ENCODE measurements at places on chromosomes 13 and 19.
A peak's percentile ranks its signal among the peaks of the same experiment; 100 is the strongest.

GRCh38 chr13:96900986-96901385 is 93.3 kb downstream of the OXGR1 start:
- no peak for DNase-seq

- DNase-seq: no peak
Measured at GRCh38 chr13:39780711-39781110, 125.2 kb downstream of the COG6 start.

- no peak for DNase-seq
Measured at GRCh38 chr19:17365361-17365760, 11.8 kb downstream of the PLVAP start.

- DNase-seq: no peak
Measured at GRCh38 chr19:55546011-55546410, 668 bp upstream of the SBK3 start.

GRCh38 chr13:23180711-23181110 is at the start of gene SGCG:
TSS of gene SGCG (plus strand) at chr13:23180979. CDS start at chr13:23203695, 22,716 bp downstream.
- DNase-seq: no peak

DNA sequence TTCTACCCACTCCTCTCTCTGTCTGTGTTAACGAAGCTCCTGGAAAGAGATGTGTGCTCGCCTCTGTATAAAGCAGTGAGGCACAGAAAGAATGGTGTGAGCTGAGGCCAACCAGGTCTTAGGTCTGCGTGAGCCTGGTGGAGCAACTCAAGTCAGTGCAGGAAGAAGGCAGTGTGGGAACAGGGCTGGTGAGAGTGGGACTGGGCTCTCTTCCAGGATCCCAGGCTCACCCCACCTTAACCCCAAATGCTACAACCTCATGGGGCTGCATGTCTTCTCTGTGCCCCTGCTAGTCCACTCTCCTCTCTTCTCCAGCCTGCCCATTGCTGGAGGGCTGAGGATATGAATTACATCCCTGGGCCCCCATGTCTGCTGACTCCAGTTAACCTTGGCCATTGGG is 127.4 kb downstream of the DCT start:
- no peak for DNase-seq

DNA sequence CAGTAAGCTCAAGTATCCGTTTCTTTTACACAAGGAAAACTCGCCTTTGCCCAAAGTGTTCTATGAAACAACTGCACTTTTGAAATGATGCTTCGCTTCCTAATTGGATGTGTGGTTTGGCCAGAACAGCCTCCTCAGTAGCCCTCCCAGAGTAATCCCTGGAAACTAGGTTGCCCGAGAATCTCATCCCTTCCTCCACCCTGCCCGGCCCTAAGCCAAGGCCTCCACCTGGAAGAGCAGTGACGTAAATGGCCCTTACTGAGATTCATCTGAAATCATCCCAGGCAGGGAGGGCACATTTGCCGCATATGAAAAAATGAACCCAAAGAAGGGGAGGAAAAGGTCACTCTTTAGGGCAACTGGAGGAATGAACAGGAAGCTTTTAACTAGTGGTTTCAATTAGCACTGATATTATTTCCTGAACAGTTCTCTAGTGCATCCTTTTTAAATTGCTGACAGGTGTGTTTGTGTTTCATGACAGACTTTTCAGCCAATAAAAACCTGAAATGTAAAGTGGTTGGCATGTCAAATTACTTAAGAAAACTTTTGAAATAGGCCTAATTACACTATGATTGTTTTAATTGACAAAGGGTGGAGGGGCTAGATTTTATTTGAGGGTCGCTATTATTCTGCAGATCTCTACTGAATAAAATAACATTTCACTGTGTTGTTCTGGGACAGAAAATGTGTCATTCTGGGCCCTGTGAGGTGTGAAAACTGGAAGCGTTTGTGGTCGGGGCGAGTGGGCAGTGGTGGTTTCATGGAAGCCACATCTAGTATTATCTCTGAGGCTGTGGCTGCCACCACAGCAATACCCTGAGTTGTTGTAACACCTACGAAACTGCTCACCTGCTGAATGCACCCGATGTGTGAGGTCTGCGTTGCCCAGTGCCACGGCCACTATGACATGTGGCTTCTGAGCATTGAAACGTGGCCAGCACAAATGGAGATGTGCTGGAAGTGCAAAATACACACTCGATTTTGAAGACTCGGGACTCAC is 112.1 kb downstream of the ZIC5 start:
- peak; percentile 50 for DNase-seq

DNA sequence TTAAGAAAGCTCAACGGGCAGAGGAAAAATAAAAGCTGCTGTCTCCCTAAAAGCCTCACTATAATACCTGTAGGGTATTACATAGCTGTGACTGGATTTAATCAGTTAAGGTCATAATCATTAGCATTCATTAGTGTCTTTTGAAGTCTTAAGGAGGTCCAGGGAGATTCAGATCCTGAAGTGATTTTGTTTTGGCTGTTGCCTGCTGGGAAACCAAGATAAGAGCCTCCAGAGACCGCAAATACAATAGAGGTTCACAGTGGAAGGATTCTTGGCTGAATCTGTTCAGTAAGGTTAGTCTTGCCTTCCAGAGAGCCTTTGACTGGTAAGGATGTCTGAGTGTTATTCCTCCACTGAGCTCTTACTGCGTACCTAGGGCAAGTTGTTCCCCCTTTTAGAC is 54.0 kb upstream of the TNFRSF19 start:
- DNase-seq: no peak

DNA sequence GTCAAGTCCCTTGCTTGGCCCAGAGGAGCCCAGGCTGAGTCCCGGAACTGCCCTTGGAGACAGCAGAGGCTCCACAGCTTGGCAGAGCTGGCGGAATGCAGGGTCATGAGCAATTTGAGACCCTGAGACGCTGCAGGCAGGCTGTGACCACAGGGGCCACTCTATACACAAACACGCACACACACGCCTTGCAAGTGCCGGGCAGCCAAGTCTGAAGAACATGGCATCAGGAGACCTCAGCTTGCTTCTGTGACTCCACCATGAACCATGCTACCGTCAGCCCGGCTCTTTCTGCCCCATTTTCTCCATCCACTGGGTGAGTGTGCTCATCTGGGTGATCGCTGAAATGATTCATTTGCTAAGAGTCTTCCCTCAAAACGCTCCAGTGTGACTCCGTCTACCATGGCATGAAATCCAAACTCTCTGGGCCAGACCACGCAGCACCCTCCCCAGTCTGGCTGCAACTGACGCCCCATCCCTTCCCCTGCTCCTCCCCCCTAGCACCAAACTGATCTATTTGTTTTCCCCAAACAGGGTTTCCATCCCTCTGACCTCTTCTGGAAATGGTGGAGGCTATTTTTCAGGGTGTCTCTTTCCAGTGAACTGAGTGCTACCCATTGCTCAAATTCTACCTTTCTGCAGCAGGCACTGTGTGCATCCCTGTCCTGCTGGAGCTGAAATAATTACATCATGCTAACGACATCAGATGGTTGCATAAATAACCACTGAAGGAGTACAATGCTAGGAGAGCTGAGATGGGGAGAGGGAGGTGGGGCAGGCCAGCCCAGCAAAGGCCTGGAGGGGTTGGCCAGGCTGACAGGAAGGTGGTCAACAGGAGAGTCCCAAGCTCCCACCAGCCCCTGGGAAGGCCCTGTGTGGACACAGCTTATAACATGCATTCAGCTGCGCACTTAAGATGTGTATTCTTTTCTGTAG is 3.1 kb downstream of the CARS2 start:
- DNase-seq: no peak

- no peak for DNase-seq
Measured at GRCh38 chr13:40442231-40442630, 224.2 kb downstream of the FOXO1 start.

GRCh38 chr13:72384186-72384823 is 343.1 kb downstream of the MZT1 start:
- DNase-seq: no peak

GRCh38 chr13:36628377-36629056 is 45.3 kb upstream of the SERTM1 start:
- no peak for DNase-seq

DNA sequence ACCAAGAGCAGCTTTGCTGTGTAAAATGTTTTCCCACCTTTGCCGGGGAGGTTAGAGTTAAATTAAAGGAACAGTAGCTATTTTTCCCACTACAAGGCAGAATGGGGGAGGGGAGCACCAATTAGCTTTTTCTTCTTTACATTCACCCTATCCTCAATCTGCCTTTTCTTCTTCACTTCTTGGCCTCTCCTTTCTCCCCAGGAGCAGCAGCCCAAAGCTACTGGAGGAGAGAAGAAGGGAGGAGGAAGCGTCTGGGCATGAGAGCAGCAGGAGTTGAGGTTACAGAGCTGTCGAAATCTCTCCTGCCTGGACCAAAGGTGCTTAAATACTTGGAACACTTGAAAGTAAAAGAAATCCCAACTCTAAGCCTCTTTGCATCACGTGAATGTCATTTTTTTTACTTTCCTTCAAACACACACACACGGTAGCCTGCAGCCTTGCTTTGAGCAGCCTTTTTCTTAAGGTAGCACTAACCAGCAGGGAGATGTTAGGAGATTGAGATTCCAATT is 39.0 kb upstream of the WASF3 start:
- DNase-seq: no peak

DNA sequence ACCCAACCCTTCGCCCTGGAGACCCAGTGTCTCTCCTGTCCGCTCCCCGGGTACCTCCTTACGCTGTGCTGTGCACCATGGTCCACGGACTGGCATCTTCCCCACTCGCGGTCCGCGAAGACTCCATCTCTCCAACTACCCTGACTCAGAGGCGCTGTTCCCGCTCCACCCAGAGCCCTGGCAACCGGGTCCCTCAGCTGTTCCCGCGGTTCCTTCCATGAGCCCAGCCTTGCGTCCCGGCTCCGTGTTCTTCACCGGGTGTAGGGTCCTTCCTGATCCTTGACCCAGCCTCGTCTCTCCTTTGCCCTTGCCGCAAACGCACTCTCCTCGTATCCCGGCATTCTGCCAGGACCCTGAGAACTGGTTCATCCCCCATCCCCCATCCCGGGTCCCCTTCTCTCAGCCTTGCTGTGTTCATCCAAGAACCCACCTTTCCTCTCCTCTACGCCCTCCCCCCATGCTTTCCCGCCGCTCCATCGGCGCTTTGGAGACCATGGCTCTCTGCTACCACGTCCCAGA is 664 bp downstream of the ICAM5 start:
- DNase-seq: no peak

- no peak for DNase-seq
Measured at GRCh38 chr19:12092956-12093355, 28.4 kb downstream of the ZNF844 start.

GRCh38 chr13:97225533-97225932 is 3.4 kb downstream of the MBNL2 start:
- DNase-seq: no peak

DNA sequence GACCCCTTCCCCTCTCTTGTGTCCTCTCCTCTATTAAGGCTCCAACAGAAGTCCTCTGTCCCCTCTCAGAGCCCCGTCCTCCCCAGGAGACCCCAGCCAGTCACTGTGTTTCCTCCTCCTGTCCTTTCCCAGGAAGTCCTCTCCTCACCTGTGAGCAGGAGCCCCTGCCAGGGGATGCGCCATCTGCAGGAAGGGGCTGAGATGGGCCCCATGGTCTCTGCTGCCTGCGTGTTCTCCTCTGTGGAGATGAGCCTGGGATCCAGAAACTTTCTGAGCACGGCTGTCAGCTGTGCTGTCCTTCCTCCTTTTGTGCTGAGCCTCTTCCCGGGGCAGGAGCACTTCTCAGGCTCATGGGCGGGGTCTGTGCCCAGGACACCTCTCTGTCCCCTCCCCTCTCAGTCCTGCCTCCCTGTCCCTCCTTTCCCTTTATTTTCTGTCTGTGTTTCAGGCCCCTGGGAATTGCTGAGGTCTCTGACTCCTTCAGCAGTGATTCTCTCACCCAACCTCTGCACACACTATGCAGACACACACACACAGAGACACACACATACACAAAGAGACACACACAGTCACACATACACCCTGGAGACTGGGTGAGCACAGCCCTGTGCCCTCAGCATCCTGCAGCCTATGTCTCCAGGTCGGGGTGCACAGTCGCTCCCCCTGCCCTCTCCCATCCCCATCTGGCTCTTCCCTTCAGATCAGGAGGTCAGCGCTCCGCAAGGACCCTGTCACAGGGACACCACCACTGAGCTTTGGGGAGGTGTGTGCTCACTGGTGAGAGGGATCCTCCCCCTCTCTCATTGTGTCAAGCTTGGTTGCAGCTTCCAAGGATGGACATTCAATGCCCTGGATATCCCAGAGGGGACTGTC is at the start of gene CEACAM8:
TSS of gene CEACAM8 (minus strand) at position 308 of the 873 bp plus-strand sequence. CDS start at position 212, 96 bp downstream.
- DNase-seq: no peak

- no peak for DNase-seq
Measured at GRCh38 chr13:45678282-45678681, 23.8 kb upstream of the CBY2 start.

DNA sequence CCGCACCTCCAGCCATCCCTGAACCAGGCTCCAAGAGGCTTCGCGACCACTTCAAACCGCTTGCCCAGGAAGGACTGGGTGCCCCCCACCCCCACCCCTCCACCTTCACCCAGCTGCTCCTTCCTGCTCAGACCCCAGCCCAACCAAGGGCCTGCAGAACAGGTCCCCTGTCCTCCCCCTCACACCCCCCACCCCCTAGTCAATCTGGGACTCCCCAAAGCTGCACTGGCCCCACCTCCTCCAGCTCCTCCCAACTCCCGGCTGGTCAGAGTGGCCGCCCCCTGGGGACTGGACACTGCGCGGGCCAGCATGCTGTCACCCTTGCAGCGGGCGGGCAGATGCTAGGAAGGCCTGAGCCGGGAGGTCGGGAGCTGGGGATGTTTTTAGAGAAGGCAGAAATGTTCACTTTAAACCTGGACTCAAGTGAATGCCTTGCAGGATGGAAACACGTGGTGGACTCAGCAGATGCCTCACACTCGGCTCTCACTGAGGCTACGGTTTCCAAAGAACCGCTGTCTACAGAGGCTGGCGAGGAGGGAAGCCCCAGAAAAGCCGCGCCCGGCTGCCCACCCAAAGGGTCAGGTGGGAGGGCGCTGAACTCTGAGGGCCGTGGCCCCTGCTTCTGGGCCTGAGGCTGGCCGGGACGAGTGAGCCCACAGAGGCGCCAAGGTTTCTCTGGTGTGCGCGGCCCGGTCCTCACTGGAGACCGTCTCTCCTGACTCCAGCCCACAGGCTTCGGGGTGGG is 8.0 kb downstream of the RPL36 start:
- DNase-seq: no peak

DNA sequence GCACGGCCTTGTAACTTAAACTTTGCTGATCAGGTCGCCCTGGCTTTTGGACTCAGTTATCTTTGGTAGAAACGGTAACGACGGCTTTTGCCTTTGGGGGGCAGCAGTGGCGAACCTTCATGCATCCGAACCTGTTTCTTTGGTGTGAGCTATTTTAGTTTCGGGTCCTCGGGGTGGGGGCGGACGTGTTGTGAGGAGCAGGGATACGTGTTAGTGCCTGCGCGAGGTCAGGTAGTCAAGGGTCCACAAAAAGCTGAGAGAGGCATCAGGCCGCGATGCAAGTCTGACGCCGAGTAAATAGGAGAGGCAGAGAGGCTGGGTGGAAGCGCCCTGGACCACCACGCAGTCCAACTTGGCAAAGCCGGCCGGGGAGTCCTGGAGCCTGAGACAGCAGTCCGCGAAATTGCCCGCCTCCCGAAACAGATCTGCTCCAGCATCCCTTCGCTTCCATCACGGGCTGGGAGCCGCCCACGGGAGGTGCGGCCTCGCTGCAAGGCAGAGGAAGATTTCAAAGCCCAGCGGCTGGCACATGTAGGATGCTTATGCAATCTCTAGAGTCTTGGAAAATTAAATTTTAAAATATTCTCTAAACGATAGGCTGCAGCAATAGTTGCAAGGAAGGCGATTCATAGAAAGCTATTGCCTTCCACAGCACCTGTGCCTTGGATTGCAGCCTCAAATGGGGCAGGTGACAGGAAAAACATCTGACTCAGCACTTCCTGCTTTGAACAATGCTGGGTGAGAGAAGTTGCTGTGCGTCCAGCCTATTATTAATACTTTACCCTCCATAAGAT is 4.6 kb upstream of the TPP2 start:
- DNase-seq: peak; percentile 69
